ENCODE measurements at places on chromosomes 3 and 15.

DNA sequence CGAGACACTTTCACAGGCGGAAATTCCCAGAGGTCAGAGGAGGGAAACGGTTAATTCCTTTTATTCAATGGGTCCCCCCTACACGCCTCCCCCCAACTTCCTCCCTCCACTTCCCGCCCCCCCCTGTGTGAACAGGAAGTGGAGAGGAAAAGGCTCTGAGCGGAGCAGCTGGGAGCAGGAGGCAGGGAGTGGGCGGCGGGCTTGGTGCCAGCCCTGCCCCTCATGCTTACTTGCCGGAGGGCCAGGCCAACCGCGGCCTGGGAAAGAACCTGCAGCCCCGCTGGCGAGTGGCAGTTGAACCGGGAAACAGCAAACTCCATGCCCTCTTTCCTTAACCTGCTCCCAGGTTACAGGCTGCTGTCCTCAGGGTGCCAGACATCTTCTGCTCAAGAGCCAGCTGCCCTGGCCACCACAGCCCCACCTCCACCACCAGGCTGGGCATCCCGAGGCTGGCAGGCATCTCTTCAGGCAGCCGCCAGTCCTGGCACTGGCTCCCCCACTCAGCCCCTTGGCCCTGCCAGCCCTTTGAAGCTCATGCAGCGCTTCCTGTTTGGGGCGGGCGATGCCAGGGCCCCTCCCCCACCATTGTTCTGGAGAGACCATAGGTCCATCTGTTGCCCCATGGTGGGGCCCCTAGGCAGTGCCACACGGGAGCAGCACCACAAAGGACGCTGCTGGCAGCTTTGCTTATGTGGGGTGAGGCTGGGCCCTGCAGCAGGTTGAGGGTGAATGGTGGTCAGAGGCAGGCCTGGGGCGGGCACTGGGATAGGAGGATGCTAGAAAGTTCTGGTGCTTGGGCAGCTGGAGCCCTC lies 12.9 kb downstream of the VPS18 start:
- DNase-seq, result no peak

DNA sequence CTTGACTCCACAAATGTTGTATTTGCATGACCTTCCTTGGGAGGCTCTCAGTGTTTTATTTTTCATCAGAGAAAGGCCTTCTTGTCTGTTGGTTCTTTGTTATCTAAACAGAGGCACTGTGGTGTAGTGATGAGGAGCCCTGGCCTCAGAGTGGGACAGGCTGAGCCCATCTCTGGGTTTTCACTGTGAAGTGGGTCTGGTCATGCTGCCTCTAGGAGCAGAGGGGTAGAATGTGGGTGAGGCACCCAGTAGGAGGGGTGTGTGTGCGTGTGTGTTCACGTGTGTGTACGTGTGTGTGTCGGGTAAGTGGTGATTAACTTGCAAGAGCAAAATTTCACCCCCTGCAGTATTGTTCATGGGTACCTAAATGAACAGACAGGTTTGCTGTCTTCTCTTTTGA lies 14.4 kb downstream of the KLF13 start:
- DNase-seq, result no peak

DNA sequence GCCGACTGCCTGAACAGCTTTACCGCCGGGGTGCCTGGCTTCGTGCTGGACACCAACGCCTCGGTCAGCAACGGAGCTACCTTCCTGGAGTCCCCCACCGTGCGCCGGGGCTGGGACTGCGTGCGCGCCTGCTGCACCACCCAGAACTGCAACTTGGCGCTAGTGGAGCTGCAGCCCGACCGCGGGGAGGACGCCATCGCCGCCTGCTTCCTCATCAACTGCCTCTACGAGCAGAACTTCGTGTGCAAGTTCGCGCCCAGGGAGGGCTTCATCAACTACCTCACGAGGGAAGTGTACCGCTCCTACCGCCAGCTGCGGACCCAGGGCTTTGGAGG lies 815 bp downstream of the SPINT1 start:
- DNase-seq, result peak; percentile 39

DNA sequence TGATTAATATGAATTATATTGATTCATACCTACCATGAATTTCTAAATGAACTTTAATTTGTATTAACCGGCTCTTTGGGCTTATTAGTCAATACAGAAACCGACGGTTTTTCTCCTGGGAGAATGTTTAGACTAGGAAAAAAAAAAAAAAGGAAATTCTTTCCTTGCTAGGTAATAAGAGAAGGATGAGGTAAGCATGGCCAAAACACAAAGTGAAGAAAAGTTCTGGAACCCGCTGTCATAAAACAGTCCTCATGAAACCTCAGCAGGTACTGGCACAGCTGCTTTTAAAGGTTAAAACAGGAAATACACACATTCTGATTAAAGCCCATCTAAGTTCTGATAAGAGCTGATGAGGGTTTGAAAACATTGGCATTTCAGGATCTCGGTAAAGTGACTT lies 30.8 kb upstream of the PSTPIP1 start:
- DNase-seq, result no peak

DNA sequence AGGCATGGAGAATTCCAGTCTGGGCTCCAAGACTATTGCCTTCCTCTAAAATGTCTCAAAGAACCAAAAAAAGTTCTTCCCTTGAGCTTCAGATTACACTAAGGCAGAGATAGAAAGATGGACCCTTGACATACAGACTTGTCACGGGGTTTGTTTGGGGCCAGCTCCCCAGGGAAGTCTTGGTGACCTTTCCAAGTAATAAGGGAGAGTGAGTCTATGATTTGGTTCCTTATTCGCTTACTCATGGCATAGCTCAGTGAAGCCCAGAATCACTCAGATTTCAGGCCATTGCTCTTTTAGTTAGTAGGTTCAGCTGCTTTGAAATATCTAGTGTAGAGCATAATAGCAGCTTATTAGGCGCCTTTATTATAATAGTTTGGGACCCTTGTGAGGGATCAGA lies 90.3 kb downstream of the PLCL2 start:
- DNase-seq, result no peak

- DNase-seq, result no peak
These were observed 30.7 kb downstream of the PLA1A start for GRCh38 chr3:119628390-119628789.

DNA sequence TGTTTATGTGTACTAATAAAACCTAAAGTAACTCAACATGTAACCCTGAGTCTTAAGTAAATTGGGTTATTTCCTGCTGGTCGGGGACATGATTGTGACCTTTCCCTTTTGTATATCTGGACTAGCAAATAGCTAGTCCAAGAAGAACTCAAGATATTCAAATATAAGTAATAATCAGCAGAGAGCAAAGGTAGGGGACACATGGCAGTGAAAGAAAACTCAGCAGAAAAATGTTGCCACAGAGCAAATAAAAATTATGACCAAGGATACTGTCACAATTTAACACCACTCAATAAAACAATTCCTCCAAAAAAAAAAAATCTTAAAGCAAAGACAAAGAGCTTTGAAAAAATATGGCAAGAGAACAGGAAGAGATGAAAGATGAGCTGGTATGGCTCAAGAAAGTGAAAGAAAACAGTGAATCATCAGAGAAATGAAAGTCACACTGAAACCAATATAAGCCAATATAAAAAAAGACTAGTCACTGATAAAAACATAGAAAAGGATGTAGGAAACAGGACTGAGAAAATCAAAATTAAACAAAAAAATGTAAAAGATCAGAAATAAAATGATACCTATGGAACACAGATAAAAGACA lies 43.4 kb downstream of the HLTF start:
- DNase-seq, result peak; percentile 61

GRCh38 chr3:5017925-5018531 lies 38.8 kb downstream of the BHLHE40 start:
- no peak for DNase-seq

DNA sequence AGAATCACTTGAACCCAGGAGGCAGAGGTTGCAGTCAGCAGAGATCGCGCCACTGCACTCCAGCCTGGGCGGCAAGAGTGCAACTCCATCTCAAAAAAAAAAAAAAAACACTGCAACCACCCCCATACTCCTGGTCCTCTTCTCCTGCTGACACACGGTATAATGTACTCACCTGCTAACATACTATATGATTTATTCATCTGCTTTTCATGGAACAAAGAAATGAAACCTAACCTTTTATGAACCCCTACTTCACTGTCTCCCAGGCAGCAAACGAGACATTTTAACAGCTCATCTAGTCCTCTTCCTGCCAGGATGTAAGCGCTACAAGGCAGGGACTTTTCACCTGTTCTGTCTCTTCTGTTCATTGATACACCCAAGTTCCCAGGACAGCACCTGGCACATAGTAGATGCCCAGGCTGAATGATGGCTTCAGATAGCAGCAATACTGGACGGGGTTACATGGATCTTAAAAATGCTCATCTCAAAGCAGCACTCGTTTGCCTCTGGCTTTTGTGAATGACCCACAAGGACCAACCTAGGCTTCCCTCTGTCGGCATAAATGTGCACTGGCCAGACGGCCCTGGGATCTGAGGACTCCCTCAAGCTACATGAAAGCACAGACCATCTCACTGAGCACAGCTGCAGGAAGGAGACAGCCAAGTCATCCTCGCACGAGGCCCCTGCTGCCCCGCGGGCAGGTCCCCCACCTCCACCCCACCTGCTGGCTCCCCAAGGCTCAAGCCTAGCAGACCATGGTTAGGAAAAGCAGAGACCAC lies 20.3 kb downstream of the XXYLT1 start:
- no peak for DNase-seq

DNA sequence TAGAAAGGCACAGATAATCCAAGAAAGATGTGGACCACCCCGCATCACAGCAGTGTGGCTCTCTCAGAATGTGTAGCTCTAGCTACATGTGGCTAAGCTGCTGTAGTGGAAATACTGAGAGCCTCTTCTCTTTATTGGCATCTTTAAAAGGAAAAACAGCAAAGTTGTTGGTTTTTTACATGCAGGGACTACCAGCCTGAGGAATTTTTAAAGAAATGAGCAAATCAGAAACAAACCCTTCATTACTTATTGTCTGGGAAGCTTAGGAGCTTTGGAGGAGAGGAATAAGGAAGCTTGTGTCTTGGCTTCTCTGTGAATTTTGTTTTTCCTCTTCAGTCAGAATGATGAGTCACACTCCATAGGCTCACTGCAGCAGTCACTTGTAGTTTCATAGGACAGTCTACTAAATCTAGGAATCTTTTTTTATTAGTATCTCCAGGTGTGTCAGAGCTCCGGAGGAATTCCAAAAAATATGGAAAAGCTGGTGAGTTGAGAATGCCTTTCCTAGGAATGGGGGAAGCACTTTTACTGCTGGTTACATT lies 27.5 kb downstream of the POLG start:
- no peak for DNase-seq

- DNase-seq, result no peak
These were observed 38.8 kb downstream of the HACL1 start for GRCh38 chr3:15562560-15562959.

DNA sequence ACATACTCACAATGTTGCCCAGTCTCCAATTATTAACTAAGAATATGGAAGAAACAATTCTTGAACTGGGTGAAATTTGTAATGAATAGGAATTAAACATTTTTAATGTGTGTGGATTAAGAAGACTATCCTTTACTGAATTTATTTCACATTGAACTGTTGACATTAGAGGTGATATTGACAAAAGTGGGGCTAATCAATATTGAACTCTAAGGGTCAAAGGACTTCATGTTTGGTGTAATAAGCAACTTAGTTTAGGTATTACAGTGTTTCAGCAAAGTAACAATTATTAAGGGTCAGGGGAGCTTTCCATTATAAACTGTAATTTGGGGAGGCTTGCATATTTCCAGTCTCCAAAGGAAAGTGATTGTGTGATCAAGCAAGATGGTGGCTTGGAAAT lies 16.2 kb upstream of the NANOGP8 start:
- DNase-seq, result no peak

DNA sequence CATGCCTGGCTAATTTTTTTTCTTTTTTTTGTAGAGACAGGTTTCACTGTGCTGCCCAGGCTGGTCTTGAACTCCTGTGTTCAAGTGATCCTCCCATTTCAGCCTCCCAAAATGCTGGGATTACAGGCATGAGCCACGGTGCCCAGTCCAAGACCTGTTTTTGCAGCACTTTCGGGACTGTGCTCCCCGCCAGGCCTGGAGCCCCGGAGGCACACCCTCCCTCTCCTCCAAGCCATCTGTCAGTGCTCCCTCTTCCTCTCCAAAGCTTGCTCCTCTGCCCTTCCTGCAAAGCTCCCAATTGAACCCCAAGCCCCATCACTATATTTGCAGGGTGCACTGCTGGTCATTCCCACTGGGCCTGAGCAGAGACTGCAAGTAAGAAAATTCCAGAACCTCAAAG lies 98.1 kb downstream of the CORO2B start:
- DNase-seq, result no peak

GRCh38 chr15:82538961-82539690 lies 1.1 kb downstream of the RPS17 start:
- DNase-seq, result no peak

GRCh38 chr3:156790156-156790555 lies 36.0 kb upstream of the LEKR1 start:
- no peak for DNase-seq

DNA sequence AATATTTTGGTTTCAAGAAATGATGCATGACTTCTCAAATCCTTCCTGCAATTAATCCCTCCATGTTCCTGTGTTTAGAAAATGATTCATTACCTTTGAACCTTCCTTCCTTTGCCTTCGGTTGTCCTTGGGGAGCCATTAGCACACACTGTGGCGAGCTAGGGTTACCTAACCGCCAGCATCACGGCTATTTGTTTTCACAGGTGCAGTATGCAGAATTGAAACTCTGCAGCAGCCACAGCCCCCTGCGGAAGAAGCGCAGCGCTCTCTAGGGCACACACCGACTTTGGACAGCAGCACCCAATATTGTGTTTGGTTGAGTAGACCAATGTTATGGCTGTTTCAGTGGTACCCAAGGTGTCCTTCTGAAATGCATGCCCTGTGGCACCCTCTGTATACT lies 247.4 kb downstream of the MCTP2 start:
- no peak for DNase-seq

- no peak for DNase-seq
These were observed 126.3 kb upstream of the ABI3BP start for GRCh38 chr3:101119535-101119934.

GRCh38 chr15:35320158-35320780 lies 225.7 kb downstream of the DPH6 start:
- no peak for DNase-seq

DNA sequence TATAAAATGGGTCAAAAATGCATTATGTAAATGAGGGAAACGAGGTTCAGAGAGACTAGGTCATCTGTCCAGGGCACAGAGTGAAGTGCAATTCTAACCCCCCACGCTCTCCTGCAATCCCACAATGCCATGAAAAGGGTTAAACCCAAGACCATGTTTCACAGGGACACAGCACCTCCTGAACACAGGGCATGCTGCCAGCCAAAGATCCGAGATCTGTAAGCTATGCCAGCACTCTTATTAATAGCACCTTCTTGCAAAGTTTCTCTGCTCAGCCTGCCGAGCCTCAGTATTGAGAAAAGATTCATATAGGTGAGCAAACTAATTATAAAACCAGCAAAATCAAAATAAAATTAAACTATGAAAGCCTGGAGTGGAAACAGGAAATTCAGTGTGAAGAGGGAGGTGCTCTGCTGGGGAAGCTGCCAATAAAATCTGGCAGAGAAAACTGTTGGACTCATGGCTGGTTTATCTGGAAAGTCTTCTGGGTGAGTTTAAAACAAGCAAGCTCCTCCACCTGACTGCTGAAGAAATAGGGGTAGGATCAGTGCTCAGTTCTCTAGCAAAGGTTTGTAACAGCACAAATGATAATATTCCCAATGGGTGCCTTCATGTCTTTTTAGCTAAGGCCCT lies 50.3 kb downstream of the LRIG1 start:
- DNase-seq, result no peak
